ENCODE measurements at places on chromosomes 2 and 18. TPM values are rescaled to one million over a fixed set of nuclear protein-coding genes. Genes with fewer than 3 reads are reported as not detected.

GRCh38 chr2:10083692-10084211, 3.5 kb upstream of the CYS1 start:
- no peak for DNase-seq

- DNase-seq, result no peak
Observed at GRCh38 chr2:132760405-132760804, 90.4 kb upstream of the LYPD1 start.

The TPO gene
- 5,928 TPM for total RNA-seq

- no peak for DNase-seq
Observed at GRCh38 chr2:214203744-214204289, 207.0 kb upstream of the VWC2L start.

DNA sequence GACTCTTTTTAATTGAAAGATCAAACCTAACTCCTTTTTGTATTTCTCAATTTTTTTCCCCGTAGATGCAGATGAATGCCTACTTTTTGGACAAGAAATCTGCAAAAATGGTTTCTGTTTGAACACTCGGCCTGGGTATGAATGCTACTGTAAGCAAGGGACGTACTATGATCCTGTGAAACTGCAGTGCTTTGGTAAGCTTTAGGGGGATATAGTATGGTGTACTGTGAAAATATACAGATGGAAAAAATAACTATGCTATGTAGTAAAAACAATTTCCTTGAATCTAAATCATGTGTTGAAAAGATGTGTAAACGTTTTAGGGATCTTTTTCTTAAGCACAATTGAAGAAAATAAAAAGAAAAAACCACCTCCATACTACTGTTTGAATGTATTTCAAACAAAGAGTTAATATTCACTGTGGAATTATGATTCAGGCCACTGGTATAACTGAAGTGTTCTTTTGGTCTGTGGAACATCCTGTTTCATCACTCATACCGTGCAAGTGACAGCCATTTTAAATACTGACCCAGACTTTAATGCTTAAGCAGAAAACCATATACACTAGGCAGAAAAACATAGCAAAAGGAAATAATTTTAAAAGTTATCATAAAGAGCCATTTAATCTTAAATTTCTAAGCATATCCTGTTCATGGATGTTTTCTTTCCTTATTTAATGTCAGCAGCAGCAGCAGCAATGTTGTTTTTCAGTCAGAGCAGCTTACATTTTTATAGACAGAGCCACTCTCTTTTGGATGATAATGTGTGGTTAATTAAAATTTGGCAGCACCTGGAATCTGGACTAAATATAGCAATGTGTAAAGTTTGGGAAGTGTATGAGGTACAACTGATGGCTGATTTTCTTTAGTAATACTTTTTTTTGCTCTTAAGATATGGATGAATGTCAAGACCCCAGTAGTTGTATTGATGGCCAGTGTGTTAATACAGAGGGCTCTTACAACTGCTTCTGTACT, 112.8 kb upstream of the RASGRP3 start:
- DNase-seq, result no peak

- DNase-seq, result no peak
Observed at GRCh38 chr2:72738096-72738495, 87.7 kb downstream of the EXOC6B start.

The GALNT5 gene
- 0.13 TPM for total RNA-seq

All from thyroid gland (tissue), 4 donors.